ENCODE measurements at places on chromosomes 5 and 9. TPM values are rescaled to one million over a fixed set of nuclear protein-coding genes. Genes with fewer than 3 reads are reported as not detected.

DNA sequence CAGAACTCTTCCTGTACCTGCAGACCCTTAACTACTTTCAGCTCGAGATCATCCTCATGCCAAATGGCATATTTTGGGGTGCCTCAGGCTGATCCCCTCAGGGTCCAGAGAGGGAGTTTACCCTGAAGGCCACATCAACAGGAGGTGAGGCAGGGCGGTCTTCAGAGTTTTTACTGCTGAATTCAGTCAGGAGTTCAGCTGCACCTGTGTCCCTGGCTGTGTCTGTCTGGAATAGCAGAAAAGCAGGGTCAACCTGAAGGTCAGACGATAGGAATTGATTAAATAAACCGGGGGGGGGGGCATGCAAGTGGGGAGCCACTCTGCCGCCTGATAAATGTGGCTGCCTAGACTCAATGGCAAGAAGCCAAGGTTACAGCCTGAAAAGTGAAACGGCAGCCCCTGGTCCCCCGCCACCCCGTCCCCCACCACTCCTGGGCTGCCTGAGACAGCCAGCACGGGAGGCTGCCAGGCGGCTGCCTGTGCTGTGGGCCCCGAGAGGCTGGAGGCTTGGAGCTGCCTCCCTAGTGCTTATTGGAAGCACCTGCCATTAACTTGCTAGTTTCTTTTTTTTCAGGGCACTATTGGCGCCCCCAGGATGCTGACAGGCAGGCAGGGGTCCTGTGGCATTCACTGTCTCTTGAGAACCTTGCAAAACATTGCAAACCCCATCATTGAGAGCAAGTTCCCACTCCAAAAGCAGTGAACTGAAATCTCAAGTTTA is 182.7 kb upstream of the PPP1R26 start:
- no peak for DNase-seq

The SPATA31E1 gene
- 0.21 TPM for total RNA-seq

DNA sequence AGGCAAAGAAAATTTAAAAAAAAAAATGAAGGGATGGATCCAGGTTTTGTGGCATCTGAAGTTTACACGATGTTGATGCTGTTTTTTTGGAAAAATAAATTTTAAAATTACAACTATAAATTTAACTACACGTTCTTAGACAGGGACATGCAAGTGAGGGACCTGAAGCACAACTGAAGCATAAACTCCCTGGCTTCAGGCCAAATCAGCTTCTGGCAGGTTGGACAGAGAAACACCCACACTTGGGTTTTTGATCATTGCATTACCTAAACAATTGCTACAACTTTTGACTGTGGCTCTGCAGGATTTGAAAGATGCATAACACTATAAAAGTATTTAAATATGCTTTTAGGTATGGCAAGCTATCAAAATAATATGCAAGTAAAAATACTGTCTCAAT is 1318.3 kb upstream of the DMAC1 start:
- no peak for DNase-seq

The ELOVL7 gene
- 0.96 TPM for total RNA-seq

The C5orf52 gene
- not detected for total RNA-seq

The WDR38 gene
- total RNA-seq: not detected

DNA sequence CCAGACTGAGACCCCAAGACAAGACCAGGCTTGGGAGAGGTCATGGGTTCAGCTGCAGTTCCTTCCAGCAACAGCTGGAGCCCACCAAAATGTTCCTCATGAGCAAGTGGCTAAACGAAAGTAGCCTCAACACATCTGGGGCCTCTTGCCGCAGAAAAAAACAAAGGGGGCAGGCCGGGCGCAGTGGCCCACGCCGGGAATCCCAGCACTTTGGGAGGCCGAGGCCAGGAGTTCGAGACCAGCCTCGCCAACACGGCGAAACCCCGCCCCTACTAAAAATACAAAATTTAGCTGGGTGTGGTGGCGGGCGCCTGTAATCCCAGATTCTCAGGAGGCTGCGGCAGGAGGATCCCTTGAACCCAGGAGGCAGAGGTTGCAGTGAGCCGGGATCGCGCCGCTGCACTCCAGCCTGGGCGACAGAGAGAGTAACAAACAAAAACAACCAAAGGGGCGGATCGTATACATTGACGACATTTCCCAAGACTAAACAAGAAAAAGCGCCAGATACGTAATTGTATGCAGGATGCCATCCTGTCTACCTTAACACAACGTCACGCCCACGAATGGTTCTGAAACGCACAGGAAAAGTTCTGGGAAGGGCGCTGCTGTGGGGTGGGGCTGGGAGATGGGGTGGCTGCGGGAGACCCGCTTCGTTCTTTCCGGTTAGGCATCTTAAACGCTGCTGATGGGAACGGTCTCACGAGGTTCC is 1.7 kb downstream of the INPP5E start:
- DNase-seq: no peak

The PKD2L2 gene
- not detected for total RNA-seq

- no peak for DNase-seq
Measured at GRCh38 chr9:129459547-129460322, 161.2 kb downstream of the C9orf50 start.

The MYMK gene
- total RNA-seq: not detected

GRCh38 chr5:39755986-39756385 is 331.2 kb upstream of the DAB2 start:
- no peak for DNase-seq

DNA sequence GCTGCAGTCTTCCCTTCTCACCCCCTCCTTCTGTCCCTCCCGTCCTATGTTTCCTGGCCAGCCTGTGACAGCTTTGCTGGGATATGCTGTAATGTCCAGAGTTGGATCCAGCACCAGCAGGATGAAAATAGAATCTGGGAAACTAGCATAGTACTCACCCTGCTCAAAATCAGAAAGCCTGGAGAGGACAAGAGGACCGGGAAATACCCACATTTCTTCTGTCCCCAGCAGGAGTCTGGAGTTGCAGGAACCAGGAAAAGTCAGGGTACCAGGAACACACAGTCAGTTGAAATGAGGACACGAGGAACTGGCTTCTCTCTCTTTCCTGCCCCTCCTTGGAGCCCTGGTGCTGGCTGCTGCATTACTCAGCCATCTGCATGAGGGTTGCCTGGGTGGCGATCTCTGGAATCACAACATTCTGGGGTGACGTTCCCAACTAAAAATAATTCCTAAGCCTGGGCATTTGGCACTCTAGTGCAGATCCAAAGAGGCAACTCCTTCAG is 59.6 kb upstream of the NFIL3 start:
- DNase-seq: no peak

DNA sequence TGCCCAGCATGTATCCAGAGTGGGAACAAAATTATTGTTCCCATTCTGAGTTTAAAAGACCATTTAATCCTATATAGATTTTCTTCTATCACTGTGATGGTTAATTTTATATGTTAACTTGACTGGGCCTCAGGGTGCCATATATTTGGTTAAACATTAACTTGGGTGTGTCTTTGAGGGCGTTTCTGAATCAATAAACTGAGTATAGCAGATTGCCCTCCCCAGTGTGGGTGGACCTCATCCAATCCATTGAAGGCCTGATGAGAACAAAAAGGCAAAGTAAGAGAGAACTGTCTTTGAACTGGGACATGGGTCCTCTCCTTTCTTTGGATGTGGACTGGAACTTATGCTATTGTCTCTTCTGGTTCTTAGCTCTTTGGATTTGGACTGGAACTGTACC is 17.3 kb downstream of the RIOK2 start:
- DNase-seq: no peak

DNA sequence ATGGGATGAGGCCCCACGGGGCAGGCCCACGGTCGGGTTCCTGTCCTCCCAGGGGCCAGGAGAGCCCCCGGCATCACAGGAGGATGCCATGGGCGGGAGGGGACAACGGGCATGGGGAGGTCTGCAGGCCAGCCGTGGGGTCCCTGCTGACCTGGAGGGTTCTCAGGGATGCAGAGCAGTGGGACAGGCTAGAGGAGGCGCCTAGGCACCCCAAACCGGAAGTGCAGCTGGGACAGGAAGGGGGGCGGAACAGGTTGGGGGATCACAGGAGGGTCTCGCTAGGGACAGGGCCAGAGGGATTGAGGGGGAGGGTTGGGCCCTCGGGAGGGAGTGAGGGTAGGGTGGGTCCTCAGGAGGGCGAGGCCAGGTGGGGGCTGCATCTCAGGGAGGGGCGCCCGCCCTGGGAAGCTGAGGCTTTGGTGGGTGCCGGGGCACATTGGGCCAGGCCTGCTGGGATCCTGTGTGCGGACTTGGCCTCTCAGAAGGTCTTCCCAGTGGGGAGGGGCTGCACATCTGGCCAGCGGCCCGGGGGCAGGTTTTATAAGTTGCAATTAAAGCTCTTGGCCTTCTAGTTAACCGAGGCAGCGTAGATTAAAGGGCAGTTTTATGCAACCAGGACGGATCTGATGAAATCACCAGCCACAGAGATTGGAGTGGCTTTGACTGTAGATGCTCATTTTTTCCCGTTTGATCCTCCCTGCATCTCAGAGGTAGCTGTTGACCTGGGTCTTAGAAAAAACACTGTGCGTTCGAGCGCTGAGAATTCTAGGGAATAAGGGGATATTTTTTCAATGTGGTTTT is 20.1 kb downstream of the NKD2 start:
- no peak for DNase-seq

DNA sequence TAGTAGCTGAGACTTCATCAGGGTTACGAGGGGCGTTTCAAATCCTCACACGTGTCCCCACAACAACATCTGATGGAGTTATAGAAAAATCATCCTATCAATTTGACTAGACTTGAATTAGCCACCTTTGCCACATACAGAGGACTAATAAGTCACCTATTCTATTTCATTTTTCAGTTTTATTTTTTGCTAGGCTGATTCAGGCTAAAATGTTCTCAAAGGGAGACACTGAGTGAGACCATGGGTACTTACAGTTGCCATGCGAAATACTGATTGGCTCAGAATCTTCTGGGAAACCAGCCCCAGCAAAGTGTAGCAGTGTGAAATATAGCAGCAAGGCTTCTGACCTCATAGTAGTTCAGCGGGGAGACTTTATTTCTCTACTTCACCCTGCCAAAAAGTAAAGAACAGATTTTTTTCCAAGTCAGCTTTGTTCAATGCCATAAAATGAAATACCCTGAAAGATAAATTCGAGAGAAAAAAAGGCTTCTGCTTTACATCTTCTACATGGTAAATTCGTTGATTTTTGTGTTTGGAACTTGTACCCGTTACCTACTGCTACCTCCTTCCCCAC is 69.9 kb downstream of the SEMA6A start:
- no peak for DNase-seq

DNA sequence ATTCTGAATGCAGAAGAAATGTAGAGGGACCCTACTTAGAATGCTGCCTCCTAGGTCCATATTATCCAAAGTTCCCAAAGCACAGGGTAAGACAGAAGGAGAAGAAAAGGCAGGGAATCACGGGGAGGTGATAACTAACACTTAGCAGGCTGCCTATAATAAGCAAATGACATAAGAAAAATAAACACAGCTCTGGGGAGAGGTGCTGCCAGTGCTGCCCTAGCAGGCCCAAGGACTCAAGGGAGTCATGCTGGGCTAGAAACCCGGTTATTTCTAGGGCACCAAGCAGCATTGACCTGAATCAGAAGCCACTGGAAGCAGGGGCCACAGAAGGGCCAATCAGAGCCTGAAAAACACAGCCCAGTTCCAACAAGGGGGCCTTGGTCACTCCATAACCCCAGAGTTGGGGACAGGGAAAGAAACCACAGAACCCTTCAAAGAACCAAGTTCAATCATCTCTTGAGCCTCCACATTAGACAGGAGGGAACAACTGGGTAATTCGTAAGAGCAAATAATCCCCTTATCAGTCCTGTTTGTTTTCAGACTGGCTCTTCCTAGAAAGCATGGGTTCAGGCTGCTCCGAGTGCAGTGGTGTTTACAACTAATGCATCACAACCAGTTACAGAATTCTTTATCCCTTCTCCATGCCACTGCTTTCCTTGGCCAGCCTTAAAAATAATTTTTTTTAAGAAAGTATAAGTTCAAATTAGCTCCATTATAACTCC is 24.0 kb downstream of the NRG2 start:
- DNase-seq: no peak

DNA sequence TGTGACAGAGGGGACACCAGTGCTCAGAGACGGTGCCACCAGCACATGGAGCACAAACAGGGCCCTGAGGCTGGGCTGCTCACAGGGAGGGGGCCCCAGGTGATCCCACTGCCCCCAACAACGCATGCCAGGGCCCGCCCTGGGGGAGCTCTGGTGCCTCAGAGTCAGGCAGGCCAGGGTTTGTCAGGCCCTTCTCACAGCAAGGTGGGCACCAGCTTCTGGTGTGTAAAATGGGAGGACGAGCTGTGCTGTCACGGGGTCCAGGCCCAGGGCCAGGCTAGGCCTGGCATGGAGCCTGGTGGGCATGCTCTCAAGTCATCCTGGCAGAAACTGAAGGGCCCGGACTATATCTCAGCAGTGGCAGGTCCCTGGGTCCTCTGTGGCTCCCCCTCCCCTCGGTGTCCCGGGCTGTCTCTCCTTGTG is 34.5 kb downstream of the PRRT1B start:
- DNase-seq: no peak

- no peak for DNase-seq
Measured at GRCh38 chr9:74772121-74772520, 115.6 kb downstream of the TRPM6 start.

The NME5 gene
- 8.4 TPM for total RNA-seq

DNA sequence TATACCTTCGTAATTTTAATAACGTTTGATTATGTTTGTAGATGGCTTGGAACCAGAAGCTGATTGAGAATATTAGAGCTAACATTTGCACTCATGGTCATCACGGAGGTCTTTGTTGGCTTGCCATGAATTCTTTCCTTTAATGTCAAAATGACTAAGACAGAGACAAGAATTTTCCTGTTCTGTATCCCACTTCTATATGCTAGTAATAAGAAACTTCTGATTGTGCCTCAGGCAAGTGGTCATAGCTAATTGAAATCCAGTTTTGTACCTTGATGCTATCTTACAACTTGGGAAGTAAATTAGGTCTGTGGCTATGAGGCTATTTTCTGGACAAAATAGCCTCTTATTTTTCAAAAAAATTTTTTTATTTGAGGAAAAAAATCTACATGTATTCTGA is 167.6 kb downstream of the RANBP17 start:
- DNase-seq: no peak

The FSTL4 gene
- 2.0 TPM for total RNA-seq

The ALDH1A1 gene
- total RNA-seq: 0.14 TPM

The TRIP13 gene
- 27.6 TPM for total RNA-seq

The LECT2 gene
- total RNA-seq: not detected

GRCh38 chr5:114657342-114658130 is 295.7 kb downstream of the KCNN2 start:
- DNase-seq: no peak

The SYK gene
- total RNA-seq: 1.4 TPM

GRCh38 chr5:31911291-31912265 is 262.5 kb downstream of the GOLPH3 start:
- DNase-seq: no peak

The AKNA gene
- 13.4 TPM for total RNA-seq

DNA sequence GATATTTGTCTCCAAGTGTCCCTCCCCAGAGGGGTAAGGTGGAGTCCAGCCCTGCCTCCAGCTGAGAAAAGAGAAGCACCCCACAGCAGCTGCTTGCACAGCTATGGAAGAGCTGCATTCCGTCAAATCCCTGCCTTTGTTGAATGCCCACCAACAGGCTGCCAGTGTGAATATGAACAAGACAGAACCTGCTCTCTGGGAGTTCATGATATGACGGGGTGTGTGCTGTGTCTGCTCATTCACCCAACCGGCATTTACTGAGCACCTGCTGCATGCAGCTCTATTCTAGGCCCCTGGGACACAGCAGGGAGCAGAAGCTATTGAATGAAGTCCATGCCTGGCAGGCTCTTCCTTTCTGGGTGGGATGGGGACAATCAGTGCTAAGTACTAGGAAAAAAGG is 238.8 kb downstream of the GADD45G start:
- no peak for DNase-seq
